ENCODE measurements at places on chromosomes 11 and 22.

GRCh38 chr11:85596886-85597285 is 30.3 kb downstream of the DLG2 start:
- DNase-seq: no peak

DNA sequence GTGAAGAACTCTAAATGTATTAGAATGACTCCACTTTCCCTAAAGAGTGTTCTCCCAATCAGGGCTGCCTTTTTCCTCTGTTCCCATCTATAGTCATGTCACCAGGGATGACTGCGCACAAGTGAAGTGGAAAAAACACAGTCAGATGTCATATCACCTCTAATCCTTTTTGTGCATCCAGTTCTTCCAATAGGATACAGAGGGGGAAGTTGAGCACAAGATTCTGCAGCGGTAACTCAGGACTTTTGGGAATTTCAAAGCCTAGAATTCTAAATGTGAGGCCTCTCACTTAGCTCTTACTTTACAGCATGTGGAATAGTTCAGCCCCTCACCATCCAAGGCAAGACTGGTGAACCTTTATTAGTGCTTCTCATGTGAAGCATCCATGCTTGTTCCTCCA is 602.6 kb downstream of the NTM start:
- no peak for DNase-seq

GRCh38 chr22:32255726-32256125 is 579 bp upstream of the SLC5A4 start:
- no peak for DNase-seq

DNA sequence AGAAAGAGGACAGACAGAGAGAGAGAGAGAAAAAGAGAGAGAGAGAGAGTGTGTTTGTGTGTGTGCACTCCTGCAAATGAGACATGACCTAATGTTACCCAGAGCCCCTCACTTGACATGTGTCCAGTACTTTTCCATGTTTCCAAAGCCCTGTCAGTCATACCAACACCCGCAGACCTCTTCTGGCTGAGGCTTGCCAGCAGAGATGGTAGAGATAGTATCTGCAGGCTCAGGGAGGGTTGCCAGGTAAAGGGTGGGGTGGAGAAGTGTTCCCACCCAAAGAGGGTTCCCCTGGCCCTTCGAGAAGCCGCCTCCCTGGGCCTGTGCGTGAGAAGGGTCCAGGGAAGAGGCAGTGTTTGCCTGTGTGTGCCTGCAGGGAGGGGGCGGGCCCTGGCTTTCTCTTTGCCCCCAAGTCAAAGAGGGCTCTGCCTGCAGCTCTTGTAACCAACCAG is 40.7 kb downstream of the POU2F3 start:
- no peak for DNase-seq

GRCh38 chr11:118358071-118358470 is 1.3 kb upstream of the UBE4A start:
- no peak for DNase-seq

- DNase-seq: no peak
Observed at GRCh38 chr11:133323354-133323753, 208.9 kb downstream of the OPCML start.

GRCh38 chr22:29716814-29717545 is 2.8 kb upstream of the CABP7 start:
- peak; percentile 65 for DNase-seq

DNA sequence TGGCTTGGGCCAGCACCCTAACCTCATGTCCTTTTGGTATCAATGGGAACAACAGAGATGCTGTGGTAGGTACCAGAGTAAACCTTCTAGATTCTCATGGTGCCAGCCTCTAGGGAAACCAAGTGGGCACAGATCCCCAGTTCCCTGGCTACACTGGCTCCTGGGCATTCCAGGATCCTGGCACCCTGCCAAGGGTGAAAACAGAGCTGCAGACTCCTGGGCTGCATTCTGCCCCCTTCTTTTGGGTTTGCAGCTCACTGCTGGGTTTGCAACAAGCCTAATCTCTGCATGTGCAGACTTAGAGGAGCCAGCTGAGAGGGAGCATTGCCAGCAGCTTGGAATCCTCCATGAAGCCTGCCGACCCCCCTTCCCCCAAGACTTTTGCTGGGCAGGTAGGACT is 30.6 kb downstream of the PRDM11 start:
- no peak for DNase-seq

- DNase-seq: no peak
Observed at GRCh38 chr11:44085330-44085729, 10.1 kb upstream of the EXT2 start.

DNA sequence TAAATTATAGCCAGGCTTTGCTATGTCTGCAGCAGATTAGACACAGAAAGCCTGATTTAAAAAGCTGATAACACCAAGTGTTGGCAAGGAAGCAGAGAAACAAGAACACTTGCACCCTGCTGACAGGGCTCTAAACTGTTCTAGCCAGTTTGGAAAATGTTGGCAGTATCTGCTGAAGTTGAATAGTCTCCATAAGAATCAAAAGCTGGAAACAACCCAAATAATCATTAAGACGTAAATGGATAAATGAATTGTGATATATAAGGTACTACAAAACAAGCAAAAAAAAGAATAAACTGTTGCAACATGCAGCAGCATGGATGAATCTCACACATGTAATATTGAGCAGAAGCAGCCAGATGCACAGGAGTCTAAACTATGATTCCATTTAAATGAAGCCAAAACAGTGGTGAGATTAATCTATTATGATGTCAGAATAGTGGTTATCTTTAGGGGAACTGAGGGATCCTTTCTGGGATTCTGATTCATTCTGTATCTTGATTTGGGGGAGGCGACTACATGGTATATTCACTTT is 40.4 kb upstream of the ADORA2A start:
- no peak for DNase-seq

DNA sequence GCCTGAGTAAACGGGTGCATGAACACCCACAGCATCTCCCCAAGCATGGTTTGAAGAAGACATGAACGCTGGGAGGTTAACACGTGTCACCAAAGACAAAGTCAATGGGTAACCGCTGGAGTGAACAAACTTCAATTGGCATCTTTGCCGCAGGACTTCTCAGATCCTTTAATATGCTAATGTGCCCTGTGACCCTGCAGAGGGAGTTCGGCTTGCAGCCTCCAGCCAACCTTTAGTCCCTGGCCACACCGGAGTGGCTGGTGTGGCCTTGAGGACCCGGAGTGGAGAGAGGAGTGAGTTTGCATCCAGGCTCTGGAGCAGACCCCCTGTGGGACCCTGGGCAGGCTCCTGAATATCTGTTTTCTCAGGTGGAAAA is 57.0 kb downstream of the FLRT1 start:
- no peak for DNase-seq

GRCh38 chr11:92141159-92141558 is 83.5 kb upstream of the FAT3 start:
- DNase-seq: no peak

GRCh38 chr11:59842316-59842715 is 3.0 kb downstream of the CBLIF start:
- no peak for DNase-seq

DNA sequence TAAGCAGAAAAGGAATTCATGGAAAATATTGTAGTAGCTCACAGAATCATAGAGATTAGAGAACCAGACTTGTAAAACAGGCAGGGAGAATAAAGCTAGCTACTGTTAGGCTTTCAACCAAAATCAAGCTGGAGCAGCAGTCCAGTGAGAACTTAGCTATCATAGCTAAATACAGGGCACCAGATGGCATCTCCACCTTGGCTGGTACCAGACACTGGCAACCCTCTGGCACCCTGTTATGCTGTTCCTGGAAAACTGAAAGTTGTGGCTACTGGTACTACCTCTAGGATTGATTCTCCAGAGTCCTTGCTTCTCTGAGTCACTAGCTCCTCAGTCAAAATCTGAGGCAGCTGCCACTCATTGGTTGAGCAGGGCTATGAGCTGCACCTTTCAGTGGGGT is 6.0 kb upstream of the DRD2 start:
- no peak for DNase-seq

- DNase-seq: no peak
Observed at GRCh38 chr11:45794169-45794568, 10.8 kb upstream of the SLC35C1 start.

DNA sequence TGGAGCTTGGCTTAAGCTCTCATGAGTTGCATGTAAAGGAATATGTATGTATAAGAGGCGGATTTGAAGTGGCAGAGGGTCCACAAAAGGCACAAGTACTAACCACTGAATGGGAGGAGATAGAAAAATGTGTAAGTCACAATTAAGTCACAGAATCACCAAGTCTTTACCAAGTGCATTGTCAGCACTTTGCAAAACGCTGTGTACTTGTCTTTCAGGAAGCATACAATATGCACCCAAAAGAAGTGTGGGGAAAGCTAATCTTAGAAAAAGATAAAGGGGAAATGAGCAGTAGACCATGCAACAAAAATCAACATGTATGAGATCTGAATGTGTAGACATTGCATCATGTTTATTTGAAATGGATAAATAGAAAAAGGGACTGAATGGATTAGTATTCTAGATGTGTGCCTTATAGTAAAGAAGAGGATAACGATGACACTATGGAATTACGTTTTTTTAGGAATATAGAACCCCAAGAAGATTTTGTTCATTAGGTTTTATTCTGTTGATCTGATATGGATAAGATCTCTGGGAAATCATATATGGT is 4.5 kb downstream of the CNTF start:
- no peak for DNase-seq

- DNase-seq: no peak
Observed at GRCh38 chr11:57303280-57303989, 21.3 kb downstream of the TNKS1BP1 start.

DNA sequence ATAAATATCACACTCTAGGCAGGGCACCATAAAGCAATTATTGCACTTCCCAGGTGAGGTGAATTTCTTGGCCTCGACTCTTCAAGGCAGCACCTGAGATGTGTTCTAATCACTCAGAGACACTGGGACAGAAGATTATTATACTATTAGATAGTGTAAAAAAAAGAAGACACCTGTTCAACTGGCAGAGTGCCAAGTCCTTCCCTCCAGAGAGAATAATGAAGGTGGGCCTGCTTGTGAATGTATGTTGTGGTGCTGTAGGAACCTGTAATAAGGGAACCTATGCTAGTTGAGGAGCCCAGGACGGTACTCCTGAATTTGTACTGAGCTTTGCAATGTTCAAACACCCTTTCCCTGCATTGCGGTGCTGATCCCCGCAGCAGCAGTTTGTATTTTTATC is 107.5 kb downstream of the NXPE2 start:
- DNase-seq: no peak

- no peak for DNase-seq
Observed at GRCh38 chr11:26620282-26621045, 48.4 kb upstream of the MUC15 start.

GRCh38 chr11:108592591-108593213 is 866 bp downstream of the EXPH5 start:
- peak; percentile 7 for DNase-seq

GRCh38 chr11:57453543-57454177 is 6.7 kb upstream of the RTN4RL2 start:
- no peak for DNase-seq

- DNase-seq: no peak
Observed at GRCh38 chr11:59010708-59011107, 71.4 kb downstream of the GLYATL1 start.

DNA sequence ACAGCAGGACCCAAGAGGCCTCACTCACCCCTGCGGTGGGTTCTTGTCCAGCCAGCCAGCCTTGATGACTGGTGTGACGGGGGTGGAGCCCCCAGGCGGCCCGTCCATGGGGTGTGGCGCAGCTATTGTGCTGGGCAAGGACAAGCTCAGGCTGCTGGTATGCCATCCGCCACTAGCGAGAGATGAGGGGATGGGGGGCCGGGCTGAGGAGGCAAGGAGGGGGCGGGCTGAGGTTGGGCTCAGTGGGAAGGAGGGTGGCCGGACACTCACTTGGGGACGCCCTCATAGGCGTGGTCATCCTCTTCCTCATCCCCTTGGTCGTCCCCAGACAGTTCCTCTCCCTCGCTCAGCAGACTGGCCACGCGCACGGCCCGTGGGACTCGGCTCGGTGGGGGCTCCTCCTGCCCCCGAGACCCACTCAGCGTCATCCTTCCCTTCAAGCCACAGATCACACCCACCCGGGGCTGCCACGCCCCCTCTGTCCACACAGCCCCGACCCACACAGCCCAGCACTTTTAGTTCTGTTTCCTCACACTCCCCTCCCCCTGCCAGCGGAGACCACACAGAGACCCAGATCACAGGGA is 38.0 kb upstream of the PDE2A start:
- no peak for DNase-seq

DNA sequence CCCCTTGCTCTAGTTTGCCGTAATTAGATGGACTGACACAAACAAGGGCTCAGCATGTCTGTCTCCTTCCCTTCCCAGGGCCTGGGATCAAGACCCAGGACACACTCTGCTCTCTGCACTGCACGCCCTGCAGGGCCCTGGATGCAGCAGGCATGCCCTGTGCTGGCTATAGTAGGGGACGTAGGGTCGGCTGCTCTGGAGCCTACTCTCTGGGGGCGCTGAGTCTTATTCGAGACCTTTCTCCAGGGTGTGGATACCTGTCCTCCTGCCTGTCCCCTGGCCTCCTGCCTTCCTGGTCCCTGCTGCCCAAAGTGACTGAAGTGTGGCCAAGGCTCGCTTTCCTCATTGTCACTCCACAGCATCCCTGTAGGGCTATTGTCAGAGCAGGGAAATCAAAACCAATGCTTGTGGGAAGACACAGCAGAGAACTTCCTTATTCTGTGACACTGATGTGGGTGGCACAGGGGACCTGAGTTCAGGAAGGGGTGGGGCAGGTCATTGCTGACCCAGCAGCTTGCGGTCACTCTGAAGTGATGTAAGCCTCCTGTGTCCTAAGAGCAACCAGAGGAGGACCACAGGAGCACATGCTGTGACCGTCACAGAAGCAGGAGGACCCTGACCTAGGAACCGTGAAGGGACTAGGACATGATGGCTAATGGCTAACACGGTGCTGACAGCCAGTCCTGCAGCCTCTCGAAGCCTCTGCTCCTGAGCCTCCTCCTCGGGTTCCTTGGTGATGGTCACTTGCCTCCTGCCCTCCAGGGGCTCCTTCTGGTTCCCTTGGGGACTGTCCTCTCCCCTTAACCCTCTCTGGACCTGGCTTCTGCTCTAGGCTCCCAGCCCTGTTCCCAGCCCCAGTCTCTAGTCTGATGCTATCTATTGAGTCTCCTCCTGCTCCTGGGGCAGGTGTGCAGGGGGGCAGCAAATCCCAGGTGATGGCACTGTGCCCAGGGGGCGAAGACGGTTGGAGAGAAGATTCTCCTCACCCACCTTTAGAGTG is 10.3 kb downstream of the APOBEC3A start:
- DNase-seq: no peak

- no peak for DNase-seq
Observed at GRCh38 chr11:69832561-69833413, 13.6 kb upstream of the FGF3 start.

GRCh38 chr11:64519541-64519940 is 71.5 kb upstream of the SLC22A12 start:
- no peak for DNase-seq

- no peak for DNase-seq
Observed at GRCh38 chr11:64400102-64400501, 41.1 kb downstream of the RPS6KA4 start.

DNA sequence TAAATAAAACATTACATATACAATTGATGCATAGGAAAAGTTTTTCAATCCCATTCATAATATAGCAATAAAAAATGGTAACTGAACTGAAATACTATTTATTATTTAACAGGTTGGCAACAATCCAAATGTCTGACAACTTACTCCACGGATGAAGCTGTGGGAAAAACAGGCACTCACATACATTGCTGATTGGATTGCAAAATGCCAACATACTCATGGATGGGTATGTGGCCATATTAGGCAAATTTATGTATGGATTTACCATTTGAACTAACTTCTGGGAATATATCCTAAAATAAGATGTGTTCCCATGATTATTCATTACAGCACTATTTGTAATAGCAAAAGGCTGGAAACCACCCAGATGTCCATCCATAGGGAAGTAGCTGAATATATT is 3.2 kb upstream of the BIRC2 start:
- DNase-seq: no peak

GRCh38 chr22:27919942-27920755 is 1.1 kb upstream of the PITPNB start:
- peak; percentile 30 for DNase-seq
